ENCODE measurements at places on chromosomes 7 and 10. TPM values are rescaled to one million over a fixed set of nuclear protein-coding genes. Genes with fewer than 3 reads are reported as not detected.
A peak's percentile ranks its signal among the peaks of the same experiment; 100 is the strongest.

- DNase-seq = no peak
- no peaks in the 10 kb centered on the region for H3K4me1 ChIP-seq
- H3K27me3 ChIP-seq = peaks cover 2% of the 10 kb centered on the region
- no peak overlapping the region for H3K27ac ChIP-seq
Measured at GRCh38 chr10:51005551-51005950, 68.7 kb upstream of the PRKG1 start.

DNA sequence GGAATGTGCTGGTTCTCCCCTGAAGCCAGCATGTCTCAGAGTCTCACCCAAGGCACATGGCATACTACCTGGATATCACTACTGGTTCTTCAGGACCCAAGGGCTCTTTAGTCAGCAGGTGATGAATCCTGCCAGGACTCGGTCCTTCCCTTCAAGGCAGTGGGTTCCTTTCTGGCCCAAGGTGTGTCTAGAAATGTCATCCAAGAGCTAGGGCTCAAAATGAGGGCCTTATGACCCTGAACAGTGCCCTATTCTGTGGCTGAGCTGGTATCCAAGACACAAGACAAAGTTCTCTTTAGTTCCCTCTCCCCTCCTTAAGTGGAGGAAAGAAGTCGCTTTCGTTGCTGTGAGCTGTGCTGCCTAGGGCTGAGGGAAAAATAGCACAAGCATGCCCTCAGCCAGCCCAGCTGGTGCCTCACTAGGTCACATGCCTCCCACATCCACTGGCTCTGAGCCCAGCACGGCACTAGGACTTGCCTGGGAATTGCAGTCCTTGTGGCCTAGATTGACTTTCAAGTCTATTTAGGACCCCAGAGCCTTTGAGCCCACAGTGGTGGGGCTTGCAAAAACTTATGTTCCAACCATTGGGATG lies 106.0 kb downstream of the BMS1 start:
- H3K4me1 ChIP-seq = no peaks in the 10 kb centered on the region
- H3K36me3 ChIP-seq = no peaks in the 10 kb centered on the region
- no peak overlapping the region for H3K4me3 ChIP-seq
- H3K27me3 ChIP-seq = peaks cover 3% of the 10 kb centered on the region

DNA sequence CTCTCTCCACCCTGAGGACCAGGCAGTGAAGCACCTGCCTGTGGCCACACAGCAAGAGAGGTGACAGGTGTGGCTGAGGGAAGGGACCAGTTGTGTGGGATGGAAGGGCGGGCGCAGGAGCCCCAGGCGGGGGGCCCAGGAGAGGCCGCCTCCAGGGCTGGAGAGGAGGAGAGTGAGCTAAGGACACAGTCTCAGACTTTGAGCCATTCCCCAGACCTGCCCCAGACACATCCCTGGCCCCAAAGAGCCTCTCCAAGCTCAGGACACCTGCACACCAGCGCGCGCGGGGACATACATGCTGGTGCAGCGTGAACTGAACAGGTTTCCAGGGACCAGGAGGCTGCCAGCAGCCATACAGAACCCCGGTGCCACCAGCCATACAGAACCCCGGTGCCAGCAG lies 237.3 kb downstream of the MAD1L1 start:
- no peaks in the 10 kb centered on the region for H3K4me1 ChIP-seq
- peaks cover under 1% of the 10 kb centered on the region for H3K36me3 ChIP-seq
- DNase-seq = no peak
- no peak overlapping the region for H3K27ac ChIP-seq
- no peaks in the 10 kb centered on the region for H3K27me3 ChIP-seq
- no peak overlapping the region for H3K4me3 ChIP-seq

DNA sequence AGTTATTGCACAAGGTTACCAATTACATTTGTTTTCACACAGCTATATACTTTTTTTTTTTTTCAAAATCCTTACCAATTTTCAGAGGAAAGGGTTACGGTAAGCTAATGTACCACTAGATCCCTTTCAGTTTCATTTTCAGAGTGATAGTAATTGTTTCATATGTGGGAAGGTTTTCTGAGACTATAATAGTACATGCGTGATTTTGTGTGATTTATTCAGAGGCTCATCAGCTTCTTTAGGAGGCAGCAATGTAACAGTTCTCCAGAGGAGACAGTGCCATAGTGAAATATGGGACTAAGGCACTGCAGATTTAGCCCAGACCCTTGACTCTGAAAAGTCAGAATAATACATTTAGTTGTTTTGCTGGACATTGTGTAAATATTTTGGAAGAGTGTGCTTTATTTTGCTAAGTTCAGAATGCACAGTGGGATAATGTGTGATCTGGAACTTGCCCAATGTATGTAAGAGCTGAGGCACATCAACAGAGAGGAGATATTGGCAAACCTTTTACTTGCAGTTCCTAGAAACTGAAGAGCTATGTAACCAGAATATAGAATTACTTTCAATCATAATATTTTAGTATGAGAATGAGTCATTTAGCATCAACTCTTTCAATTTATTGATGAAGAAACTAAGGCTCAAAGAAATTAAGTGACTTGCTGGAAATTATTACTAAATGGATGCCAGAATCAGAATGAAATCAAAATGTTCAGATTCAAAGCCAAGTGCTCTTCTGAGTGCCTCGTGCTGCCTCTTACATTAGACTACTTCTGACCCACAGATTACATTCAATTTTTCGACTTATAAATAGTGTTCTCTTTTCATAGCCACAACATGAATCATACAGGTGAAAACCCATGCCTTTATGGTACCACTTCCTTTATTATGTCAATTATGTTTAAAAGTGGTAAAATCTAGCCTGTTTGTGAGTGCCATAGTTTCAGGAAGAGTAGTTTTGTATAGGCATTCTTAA lies 207.7 kb upstream of the TEX47 start:
- peak overlapping the region; percentile 49 for H3K4me3 ChIP-seq
- peak overlapping the region; percentile 79 for H3K27ac ChIP-seq
- H3K36me3 ChIP-seq = no peaks in the 10 kb centered on the region
- no peak for DNase-seq
- peaks cover 28% of the 10 kb centered on the region for H3K4me1 ChIP-seq
- peaks cover 2% of the 10 kb centered on the region for H3K27me3 ChIP-seq

DNA sequence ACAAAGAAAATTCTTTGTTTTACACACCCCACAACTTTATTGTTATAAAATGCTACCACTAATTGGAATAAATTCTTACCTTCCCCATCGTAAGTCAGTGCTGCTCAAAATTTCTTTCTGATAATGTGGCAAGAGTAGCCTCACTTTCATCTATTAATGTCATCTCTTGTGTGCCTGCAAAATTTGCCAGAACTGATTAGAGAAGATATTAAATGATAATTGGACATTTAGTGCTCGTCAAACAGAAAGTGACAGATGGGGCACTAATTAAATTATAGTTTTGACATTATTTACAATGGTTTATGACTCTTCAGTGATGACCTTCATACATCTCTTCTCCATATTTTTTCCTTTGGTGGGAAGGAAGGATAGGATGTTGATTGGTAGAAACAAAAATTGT lies 690.9 kb downstream of the NXPH1 start:
- H3K4me3 ChIP-seq = no peak overlapping the region
- no peak for DNase-seq
- H3K27ac ChIP-seq = no peak overlapping the region
- H3K27me3 ChIP-seq = no peaks in the 10 kb centered on the region
- H3K36me3 ChIP-seq = no peaks in the 10 kb centered on the region
- no peaks in the 10 kb centered on the region for H3K4me1 ChIP-seq

GRCh38 chr7:33886149-33886623 lies 19.2 kb upstream of the BMPER start:
- no peak overlapping the region for H3K27ac ChIP-seq
- DNase-seq = no peak
- H3K36me3 ChIP-seq = no peaks in the 10 kb centered on the region

DNA sequence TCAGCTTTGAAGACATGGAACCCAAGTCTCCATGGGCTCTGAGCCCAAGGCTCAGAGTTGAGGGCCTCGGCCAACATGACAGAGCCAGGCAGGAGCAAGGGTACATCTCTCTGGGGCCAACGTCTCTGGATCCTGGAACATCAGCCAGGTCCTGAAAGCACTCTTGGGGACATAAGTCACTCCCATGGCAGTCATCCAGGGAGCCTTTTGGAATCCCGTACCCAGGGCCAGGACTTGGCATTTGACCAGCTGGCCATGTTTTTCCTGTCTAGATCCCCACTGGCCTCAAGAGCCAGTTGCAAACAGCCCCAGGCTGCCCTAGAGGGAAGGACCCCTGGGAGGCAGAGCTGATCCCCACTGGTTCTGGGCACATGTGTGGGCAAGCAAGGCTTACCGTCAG lies 4.3 kb upstream of the CXCL12 start:
- no peaks in the 10 kb centered on the region for H3K36me3 ChIP-seq
- H3K4me3 ChIP-seq = no peak overlapping the region
- DNase-seq = no peak
- no peak overlapping the region for H3K27ac ChIP-seq
- peaks cover 4% of the 10 kb centered on the region for H3K4me1 ChIP-seq
- peaks cover 32% of the 10 kb centered on the region for H3K27me3 ChIP-seq

DNA sequence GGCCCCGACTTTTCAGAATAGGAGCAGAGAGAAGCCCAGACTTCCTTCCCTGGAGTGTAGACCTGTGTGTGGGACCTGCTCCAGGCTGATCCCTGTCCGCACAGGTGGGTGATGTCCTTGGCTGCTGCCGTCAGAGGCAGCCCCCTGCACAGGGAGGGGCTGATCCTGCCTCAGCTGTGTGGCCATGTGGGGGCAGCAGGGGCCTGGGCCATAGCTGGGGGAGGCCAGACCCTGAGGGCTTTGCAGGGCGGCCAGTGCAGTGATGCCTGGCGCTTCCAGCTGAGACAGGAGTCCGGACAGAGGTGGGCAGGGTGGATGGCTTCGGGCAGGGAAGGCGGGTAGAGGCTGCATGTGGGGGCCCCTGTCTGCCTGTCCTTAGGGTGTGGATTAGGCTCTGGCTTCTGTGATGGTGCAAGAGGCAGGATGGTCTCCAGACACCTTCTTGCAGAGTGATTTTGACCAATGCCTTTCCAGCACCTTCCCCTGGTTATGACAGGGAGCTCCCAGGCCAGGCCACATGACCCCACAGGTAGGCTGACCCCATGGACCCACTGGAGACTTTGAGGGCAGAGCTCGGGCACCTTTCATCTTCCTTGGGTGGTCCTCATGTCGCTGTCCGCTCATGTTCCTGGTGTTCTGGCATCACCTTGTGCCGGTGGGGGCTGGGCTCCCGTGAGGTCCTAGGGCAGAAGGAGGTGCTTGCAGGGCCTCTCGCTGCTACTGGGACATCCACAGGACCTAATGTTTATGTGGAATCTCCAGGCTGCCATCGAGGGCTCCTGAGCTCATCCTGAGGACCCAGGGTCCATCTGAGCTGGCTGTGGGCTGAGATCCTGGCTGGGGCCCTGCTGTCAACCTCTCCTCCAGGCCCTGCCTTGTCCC lies 141.5 kb downstream of the ADCY1 start:
- no peak overlapping the region for H3K27ac ChIP-seq
- no peaks in the 10 kb centered on the region for H3K4me1 ChIP-seq
- no peaks in the 10 kb centered on the region for H3K27me3 ChIP-seq
- no peak overlapping the region for H3K4me3 ChIP-seq
- H3K36me3 ChIP-seq = no peaks in the 10 kb centered on the region

DNA sequence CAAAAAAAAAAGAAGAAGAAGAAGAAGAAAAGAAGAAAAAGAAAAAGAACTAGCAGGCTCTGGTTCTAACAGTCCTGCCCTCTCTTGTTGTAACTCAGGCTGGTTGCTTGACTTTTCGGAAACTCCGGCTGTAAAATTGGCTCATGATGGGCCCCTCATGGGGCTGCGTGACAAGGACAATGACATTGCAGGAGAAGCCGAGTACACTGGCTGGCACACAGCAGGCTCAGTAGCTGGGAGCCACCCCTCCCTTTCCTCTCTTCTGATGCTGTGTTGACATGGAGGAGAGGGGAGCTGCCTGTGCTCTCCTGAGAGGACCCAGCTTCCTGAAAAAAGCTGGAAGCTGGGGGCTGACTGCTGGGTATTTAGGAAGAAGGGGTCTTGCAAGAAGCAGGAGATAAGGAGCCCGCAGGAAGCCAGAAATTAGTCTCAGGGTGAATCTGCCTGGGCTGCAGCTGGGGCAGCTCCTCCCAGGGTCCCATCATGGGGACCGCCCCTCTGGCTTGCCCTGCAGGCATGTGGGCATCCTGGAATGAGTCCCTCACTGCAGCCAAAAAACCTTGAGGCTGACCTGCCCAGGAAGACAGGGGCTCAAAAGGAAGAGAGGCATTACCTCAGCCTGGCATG lies 14.6 kb upstream of the GPR26 start:
- no peak overlapping the region for H3K4me3 ChIP-seq
- H3K27me3 ChIP-seq = peaks cover 2% of the 10 kb centered on the region
- no peaks in the 10 kb centered on the region for H3K36me3 ChIP-seq
- no peaks in the 10 kb centered on the region for H3K4me1 ChIP-seq

- no peaks in the 10 kb centered on the region for H3K36me3 ChIP-seq
- H3K27me3 ChIP-seq = peaks cover 1% of the 10 kb centered on the region
- DNase-seq = no peak
- H3K4me1 ChIP-seq = no peaks in the 10 kb centered on the region
- no peak overlapping the region for H3K27ac ChIP-seq
Measured at GRCh38 chr7:32221056-32221455, 150.8 kb upstream of the PDE1C start.

DNA sequence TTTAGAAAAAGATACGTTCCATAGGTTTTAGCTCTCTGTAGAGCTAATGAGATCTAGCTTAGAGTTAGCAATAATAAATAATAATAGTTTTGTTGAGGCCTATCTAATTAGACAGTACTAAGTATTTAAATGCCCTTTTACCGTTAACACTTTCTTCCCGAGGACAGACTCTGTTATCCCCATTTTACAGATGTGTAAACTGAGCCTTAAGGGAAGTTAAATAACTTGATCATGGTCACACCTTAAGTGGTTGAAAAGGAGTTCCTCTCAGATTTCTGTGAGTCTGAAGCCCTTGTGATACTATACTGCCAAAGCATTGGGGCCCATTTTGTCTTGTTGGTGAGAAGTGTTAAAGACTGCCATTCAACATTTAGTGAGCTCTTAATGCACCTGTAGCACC lies 61.6 kb downstream of the CYP51A1 start:
- H3K27ac ChIP-seq = no peak overlapping the region
- no peaks in the 10 kb centered on the region for H3K4me1 ChIP-seq
- no peak for DNase-seq
- H3K27me3 ChIP-seq = no peaks in the 10 kb centered on the region

FBXO24 gene
- total RNA-seq = 2.6 TPM

SHTN1 gene
- total RNA-seq = 0.40 TPM

HDAC9 gene
- total RNA-seq = not detected

AP5Z1 gene
- total RNA-seq = 15.3 TPM

ANXA8 gene
- not detected for total RNA-seq

SLIT1 gene
- total RNA-seq = 0.60 TPM

CDK14 gene
- total RNA-seq = 0.42 TPM

MEOX2 gene
- total RNA-seq = not detected

BEND7 gene
- total RNA-seq = not detected
